Spinal cord (tissue), 10 donors: ENCODE measurements at places on chromosomes 7 and 10.
A peak's percentile ranks its signal among the peaks of the same experiment; 100 is the strongest.

GRCh38 chr10:100081075-100082001 lies at the start of gene CPN1:
CPN1 (minus strand) TSS chr10:100081869; CDS start chr10:100081625, 244 bp downstream.
- no peak for DNase-seq

DNA sequence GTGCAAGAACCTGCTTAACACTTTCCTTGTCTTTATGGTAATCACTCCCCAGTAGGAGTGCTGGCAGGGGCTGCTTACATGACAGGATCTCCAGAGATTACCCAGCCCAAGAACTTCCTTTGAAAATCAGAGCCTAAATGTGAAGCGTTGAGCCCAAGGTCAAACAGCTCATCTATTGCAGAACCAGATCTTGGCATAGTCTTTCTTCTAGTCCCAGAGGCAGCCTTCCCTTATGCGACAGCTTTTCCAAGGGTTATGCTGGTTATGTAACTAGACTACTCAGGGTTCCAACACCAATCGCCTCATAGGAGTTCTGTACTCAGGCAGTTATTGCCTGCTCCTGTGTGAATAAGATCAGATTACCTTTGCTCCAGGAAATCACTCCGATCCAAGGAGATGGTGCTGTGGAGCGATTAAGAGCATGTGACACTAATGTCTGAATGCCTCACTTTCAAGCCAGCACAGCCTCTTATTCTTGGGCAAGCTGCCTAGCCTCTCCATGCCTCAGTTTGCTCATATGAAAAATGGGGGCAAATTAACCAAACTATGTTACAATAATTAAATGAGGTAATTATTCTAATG lies 8.4 kb upstream of the LGI1 start:
- no peak for DNase-seq

- no peak for DNase-seq
Measured at GRCh38 chr7:154903083-154903731, 99.7 kb downstream of the PAXIP1 start.

DNA sequence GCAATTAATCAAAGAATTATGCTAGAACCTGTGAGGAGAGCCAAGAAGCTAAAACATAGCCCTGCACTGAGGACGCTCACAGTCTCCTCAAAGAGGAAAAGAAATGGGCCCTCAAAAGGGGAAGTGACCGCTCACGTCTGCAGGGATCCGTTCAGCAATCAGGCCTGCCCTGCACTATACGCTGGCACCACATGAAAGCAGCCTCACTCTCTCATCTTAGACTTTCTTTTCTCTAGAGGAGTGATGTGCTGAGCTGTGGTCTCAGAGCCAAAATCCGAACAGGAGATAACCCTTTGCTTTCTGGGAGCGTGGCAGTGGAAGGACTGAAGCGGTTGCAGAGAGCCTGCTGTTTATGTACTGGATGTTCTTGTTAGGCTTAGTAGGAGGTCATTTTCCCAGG lies 6.3 kb upstream of the IL2RA start:
- DNase-seq: no peak

GRCh38 chr10:96984541-96985131 lies 152.5 kb downstream of the LCOR start:
- peak; percentile 29 for DNase-seq

- no peak for DNase-seq
Measured at GRCh38 chr10:3887885-3888476, 103.0 kb upstream of the KLF6 start.

- no peak for DNase-seq
Measured at GRCh38 chr10:63637901-63638327, 116.7 kb downstream of the REEP3 start.

DNA sequence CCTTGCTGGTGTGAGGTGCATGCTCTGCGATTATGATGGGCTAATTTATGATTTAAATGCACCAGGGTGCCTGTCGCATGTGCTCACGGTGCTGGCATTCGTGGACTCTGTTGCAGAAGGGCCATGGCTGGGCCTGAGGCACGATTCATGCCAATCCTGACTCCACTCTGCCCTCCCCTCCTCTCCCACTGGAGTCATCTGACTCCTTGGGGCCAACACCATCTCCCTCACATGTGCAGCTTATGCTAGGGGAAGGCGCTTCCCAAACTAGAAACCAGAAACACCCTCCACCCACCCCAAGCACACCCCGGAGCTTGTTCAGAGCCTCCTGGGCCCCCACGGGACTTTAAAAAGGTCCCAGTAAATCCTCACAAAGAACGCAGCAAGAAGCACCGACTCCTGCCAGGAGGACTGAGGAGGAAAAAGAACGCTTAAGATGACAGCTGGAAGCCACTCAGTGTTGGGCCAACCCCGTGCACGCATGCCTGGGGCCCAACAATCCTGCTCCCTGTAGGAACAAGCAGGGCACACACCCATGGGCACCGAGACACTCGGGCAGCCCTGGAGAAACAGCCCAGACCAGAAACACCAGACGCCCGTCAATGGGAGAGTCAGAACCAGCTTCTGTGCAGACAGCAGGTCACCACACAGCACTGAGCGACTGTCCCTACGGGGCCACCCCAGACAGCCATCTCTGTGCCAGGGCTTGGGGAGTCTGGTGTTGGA lies 14.1 kb downstream of the BRI3 start:
- no peak for DNase-seq
